SK-N-DZ (cell line): ENCODE measurements at places on chromosomes 2 and 18.

DNA sequence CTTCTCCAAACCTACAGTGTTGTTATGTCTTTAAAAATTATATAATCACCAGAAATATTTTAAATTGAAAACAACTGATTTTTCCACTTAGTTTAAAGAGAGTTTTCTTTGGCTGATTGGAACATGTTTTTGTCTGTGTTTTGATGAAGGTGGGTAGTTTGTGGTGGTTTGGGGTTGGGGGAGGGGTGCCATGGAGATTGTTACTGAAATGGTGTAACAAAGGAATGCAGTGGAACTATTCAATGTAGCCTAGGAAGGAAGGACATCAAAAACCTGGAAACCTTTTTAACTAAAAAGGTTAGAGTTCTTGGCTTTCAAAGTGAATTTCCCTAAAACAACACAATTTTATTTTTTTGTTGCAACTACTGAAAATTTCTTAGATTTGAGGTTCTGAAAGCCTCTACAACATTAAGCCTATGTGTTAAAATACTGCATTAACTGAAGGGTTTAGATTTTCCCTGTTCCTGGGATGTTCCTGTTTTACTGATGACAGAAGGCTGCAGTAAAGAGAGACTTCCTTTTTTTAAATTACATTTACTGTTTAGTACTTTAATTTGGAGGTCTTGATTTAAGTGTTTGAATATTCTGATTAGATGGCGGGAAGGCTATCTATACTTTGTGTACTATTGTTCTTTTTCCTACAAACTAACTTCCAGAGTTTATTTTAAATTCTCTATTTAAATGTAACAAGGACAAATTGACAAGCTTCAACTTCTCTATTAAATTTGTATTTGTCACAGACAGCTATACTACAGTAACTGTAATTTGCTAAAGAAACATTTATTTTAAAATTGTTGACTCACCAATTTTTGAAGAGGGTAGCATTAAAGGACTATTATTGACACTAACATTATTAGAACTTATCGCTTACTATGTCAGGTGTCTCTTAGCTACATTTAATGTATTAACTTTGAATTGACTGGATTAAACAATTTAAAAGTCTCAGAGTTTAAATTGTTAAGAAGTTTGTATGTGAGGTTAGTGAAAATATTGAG, 87.7 kb downstream of the LIMS1 start:
- no peak for DNase-seq

- DNase-seq: no peak
Observed at GRCh38 chr18:48918660-48919456, 31.9 kb downstream of the SMAD7 start.

GRCh38 chr2:156192468-156192867, 140.1 kb downstream of the NR4A2 start:
- DNase-seq: no peak

GRCh38 chr18:8208716-8209115, 400.5 kb upstream of the RAB12 start:
- no peak for DNase-seq

- DNase-seq: peak; percentile 14
Observed at GRCh38 chr2:209663656-209664055, 108.0 kb upstream of the UNC80 start.

- DNase-seq: no peak
Observed at GRCh38 chr2:200364620-200365019, 58.1 kb downstream of the SPATS2L start.
